ENCODE measurements at places on chromosomes 16 and 17.

GRCh38 chr16:76926042-76926441, 264.9 kb upstream of the MON1B start:
- DNase-seq = no peak

DNA sequence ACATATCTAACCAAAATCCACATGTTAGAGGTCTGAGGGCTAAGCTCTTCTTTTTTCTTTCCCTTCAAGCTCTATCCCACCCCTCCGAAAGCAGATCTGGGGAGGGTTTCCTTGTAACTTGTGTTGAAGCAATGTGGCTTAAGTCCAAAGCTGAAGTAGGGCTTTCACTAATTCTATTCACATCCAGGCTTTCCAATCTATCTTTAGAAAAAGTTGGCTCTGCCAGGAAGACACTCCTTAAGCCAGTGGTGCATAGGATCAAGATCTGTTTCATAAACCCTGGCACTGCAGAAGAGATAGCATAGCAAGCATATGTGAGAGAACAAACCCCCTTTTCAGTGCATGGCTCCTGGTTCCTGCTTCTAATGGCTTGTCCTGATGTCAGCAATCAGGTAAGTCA, 34.9 kb upstream of the DHX40 start:
- DNase-seq = no peak

DNA sequence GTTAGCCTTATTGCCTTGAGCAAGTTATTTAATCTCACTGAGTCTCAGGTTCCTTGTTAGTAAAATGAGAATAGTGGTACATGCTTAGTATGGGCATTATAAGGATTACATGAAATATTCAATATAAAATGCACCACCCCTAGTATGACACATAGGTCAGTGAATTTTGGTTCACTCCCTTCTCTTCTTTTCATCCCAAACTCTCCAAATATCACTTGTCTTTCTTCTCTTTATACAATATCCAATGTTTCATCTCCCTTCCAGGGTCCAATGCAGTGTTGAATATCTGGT, 28.4 kb upstream of the CCL2 start:
- DNase-seq = no peak

- DNase-seq = no peak
Measured at GRCh38 chr17:60534613-60535157, 8.6 kb upstream of the APPBP2 start.

DNA sequence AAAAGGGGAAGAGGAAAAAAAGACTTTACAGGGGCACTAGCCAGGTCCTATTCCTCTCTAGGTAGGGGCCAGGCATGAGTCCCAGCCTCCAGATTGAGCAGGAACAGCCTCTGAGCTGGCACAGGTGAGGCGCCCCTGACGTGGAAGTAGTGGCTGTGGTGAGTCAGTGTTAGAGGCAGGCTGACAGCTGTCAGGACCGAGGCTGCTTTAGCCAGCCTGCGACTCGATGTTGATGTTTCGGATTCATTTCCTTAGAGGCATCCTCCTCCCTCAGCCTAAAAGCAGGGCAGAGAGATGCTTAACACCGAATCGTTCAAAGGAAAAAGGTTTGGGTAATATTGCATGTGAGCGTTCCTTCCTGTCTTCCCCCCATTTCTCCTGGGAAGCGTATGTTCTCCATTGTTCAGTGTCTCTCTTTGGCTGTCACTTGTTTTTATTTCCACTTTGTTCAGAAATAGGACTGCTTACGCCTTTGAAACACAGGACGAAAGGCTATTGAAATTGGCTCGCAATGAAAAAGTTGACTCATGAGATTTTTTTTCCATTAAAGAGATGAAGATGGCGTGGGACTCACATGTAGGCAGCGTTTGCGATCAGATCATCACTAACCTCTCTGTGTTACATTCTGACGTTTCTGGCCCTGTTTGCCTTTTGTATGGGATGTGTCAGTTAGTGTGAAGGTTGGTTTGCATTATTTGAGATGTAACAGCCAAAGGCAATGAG, 1.3 kb downstream of the KIAA0513 start:
- DNase-seq = no peak

- DNase-seq = no peak
Measured at GRCh38 chr17:6135236-6135635, 65.1 kb downstream of the WSCD1 start.

- DNase-seq = no peak
Measured at GRCh38 chr16:5971924-5972323, 874.3 kb upstream of the EEF2KMT start.

GRCh38 chr16:22685459-22685830, 128.5 kb upstream of the HS3ST2 start:
- DNase-seq = no peak

- no peak for DNase-seq
Measured at GRCh38 chr17:978103-979093, 1.2 kb downstream of the NXN start.

- DNase-seq = no peak
Measured at GRCh38 chr16:21223787-21224186, 9.7 kb upstream of the ANKS4B start.

DNA sequence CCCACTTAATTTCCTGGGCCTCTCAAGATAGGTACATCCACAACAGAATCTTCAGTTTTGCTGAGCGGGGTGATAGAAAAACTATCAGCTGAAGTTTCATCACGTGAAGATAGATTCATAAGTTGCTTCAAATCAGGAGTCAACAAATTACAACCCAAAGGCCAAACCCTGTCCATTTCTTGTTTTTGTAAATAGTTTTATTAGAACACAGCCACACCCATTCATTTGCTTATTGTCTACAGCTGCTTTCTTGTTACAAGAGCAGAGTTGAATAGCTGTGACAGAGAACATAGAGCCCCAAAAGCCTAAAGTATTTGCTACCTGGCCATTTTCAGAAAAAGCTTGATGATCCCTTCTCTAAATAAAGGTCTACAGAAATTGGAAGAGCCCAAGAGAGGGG, 300.1 kb upstream of the CDH5 start:
- DNase-seq = no peak

DNA sequence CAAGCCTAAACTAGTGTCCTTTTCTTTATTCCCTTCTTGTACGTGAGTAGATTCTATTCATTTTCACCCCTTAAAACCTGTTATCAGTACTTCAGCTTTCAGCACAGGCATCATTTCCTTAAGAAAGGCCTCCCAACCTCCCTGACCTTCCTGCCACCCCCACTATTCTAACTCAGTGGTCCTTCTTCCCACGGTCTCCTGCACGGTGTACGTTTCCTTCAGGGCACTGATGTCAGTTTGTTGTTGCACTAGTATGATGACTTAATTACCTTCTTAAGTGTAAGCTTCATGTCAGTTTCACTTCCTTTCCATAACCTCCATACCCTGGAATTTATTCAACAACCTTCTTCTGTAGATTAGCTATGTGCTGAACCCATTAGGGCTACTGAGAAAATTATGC, 484.2 kb downstream of the HS3ST4 start:
- DNase-seq = no peak

- DNase-seq = no peak
Measured at GRCh38 chr16:1211451-1212268, 13.4 kb downstream of the TPSG1 start.

DNA sequence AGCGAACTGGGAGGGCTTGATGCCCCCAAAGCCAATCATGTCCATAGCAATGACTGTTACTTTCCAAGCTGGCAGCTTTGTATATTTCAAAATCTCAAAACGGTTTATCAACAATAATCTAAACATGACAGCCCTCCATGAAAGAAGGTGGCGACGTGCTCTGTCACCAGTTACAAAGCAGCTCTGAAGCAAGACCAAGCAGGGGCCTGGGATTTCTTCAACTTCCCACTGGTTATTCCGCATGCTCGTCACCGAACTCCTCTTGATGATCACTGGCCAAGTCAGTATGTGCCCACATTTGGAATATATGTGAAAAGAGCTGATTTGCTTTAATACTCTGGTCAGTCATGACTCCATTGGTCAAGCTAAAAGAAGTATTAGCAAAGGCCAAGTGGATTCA, 175.6 kb downstream of the VPS53 start:
- DNase-seq = no peak

DNA sequence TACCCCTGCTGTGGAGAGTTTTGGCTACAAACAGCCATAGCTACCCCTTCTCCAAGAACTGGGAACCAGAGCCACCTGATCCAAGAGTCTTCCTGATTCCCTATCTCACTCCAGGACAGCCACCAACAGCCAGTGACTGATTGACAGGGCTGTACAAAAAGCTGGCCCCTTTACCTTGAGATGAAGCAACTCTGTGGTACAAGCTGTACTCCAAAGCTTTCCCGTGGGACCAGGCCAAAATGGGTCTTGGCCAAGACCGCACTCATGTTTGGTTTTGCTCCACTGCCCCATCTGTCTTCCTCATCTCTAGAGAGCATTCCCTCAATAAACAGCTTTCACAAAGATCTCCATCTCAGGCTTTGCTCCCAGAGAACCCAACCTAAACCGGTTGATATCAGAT, 43.6 kb downstream of the RNF157 start:
- DNase-seq = no peak

GRCh38 chr16:49901711-49902110, 45.8 kb upstream of the ZNF423 start:
- no peak for DNase-seq

GRCh38 chr16:82440336-82440735, 186.4 kb upstream of the CDH13 start:
- no peak for DNase-seq

DNA sequence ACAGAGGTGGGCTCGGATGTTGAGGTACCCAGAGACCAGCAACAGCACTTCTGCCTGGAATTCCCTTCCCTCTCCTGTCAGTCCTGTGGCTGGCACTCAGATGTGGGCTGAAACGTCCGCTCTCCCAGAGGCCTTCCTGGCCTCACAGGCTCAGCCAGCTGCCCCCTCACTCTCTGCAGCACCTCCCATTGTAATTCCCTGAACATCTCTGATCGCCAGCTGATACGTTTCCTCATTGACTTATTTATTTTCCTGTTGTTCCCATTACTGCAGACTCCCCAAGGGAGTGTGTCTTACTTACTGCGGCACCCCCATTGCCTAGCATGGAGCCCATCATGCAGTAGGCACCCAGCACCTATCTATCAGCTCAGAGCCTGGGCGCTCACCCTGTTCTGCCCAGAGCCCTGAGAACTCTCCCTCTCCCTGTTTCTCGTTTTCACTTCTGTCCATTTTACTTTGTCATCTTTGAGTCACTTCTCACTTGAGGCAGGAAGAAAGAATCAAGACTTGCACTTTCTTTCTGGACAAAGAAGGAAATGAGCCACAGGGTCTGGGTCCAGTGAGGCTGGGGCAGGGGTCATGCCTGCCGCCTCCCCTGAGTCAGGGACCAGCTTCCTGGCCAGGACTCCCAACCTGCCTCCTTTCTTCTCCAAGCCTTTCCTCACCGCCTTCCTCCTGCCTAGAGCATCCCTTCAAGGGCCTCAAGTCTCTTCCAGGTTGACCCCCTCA, 10.2 kb downstream of the CDH5 start:
- no peak for DNase-seq

GRCh38 chr17:38669520-38669919, 5.2 kb downstream of the EPOP start:
- no peak for DNase-seq

DNA sequence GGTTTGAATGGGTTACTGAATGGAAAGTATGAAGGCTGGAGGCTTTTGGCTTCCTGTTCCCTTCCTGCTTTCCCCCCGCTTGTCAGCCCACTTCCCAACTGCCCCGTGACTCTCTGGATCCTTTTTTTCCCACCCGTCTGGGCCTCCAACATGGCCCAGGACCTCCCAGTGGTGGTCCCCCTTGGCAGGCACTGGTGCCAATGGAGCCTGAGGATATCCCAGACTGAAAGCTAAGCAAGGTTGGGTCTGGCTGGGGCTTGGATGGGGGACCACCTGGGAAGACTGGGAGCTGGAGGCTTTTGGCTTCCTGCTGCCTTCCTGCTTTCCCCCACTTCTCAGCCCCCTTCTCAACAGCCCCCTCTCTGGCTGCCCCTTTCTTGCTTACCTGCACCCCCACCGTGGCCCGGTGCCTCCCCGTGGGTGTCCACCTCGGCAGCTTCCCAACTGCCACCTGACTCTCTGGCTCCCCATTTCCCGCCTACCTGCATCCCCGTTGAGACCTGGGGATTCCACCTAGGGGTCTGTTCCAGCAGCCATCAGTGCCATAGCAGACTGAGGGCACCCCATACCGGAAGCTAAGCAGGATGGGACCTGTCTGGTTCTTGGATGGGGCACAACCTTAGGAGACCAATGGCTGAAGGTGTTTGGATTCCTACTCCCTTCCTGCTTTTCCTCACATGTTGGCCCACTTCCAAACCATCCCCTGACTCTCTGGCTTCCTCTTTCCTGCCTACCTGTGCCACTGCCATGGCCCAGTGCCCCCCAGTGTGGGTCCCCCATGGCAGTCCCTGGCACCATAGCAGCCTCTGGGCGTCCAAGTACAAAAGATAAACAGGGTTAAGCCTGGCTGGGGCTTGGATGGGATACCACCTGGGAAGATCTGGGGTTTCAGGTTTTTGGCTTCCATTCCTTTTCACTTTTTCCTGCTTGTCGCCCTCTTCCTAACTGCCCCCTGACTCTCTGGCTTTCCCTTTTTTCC, 2295.3 kb downstream of the TP53TG3F start:
- no peak for DNase-seq

DNA sequence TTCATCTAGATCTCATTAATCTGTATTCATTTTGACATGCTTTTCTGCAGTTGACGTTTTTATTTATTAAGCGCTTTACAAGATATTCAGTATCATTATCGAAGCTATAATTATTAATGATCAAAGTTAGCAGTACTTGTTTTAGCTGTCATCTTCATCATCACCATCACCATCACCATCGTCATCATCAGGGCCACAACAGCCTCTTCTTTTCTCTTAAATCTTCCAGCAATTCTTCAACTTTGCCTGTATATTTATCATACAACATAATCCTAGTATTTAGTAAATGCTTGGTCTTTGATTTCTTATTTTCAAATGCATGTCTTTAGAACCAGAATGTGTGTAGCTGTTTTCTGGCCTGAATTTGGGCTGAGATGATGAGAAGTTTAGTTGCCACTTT, 528.0 kb downstream of the MAF start:
- no peak for DNase-seq

DNA sequence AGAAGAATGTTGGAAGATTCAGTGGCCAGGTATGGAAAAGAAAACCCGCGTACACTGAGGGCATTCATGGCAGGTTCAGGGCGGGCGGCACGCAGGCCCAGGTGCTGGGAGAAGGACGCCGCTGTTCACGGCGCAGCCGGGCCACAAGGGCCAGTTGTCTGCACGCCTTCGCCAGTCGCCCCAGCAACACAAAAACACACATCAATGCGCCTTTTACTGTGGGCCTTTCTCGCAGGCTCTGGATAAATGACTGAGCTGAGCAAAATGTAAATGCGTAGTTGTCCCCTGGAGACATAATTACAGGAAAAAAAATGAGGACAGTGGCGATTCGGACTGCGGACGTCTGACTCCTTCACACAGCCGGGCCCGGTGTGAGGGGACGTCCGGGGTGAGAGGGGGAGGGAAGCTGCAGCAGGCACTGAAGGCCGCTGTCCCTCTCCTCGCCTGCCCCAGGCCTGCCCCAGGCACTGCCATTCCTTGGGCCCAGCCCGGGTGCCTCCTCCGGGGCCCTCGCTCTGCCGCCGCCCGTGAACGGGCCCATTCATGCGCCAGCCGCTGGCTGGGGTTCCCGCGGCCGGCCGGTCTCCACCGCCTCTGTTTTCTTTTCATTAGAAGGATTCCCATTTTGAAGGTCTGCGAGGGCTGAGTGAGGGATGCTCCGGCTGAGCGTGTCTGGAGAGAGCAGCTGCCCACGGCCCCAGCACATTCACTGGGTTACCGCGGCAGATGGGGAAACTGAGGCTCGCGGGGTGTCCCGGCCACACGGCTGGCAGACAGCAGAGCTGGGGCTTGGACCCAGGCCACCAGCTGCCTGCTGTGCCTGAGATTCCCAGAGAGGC, 6.5 kb upstream of the ZNF469 start:
- no peak for DNase-seq

- DNase-seq = no peak
Measured at GRCh38 chr17:28700278-28700677, 11.4 kb downstream of the PROCA1 start.

GRCh38 chr17:61403801-61404662, 4.4 kb downstream of the TBX2 start:
- DNase-seq = no peak
